ENCODE measurements at places on chromosomes 4 and X. TPM values are rescaled to one million over a fixed set of nuclear protein-coding genes. Genes with fewer than 3 reads are reported as not detected.
A peak's percentile ranks its signal among the peaks of the same experiment; 100 is the strongest.

DCAF4L1 gene
- not detected for total RNA-seq

HELQ gene
- total RNA-seq: 10.2 TPM

GRCh38 chrX:153411255-153411987 lies at the start of gene ZFP92:
TSS of gene ZFP92 (plus strand) at chrX:153411472. CDS start at chrX:153418323, 6,851 bp downstream.
- no peak within 1 kb of the TSS for H3K4me3 ChIP-seq
- peak within 1 kb of the TSS; percentile 67 for H3K27ac ChIP-seq
- H3K27me3 ChIP-seq: peaks cover 2% of the 10 kb centered on the region
- no peaks in the 10 kb centered on the region for H3K36me3 ChIP-seq
- DNase-seq: no peak

- no peak overlapping the region for H3K4me3 ChIP-seq
- no peaks in the 10 kb centered on the region for H3K36me3 ChIP-seq
- DNase-seq: peak; percentile 3
- H3K27ac ChIP-seq: no peak overlapping the region
- no peaks in the 10 kb centered on the region for H3K4me1 ChIP-seq
Measured at GRCh38 chr4:136599890-136600289, 932.4 kb downstream of the PCDH18 start.

DNA sequence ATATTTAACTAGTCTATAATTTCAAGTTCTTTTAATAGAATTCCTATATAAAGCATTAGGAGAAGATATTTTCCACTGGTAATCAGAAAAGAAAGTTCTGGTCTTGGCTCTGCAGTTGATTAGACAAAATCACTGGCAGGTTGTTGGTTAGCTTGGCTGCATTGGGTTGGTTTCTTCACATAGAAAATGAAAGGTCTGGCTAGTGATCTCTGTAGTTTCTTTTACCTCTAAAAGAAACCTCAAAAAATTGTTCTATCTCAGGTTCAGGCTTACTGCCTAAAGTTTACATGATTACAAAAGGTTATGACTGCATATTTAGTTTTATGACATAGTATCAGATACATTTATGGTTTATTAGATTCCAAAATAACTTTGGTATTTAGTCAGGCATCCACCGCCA lies 95.8 kb upstream of the NAP1L5 start:
- no peaks in the 10 kb centered on the region for H3K27me3 ChIP-seq
- no peaks in the 10 kb centered on the region for H3K4me1 ChIP-seq
- H3K4me3 ChIP-seq: no peak overlapping the region

GRCh38 chr4:146059865-146060264 lies 115.7 kb upstream of the LSM6 start:
- H3K27ac ChIP-seq: no peak overlapping the region
- no peak for DNase-seq
- no peaks in the 10 kb centered on the region for H3K4me1 ChIP-seq
- no peaks in the 10 kb centered on the region for H3K36me3 ChIP-seq

DNA sequence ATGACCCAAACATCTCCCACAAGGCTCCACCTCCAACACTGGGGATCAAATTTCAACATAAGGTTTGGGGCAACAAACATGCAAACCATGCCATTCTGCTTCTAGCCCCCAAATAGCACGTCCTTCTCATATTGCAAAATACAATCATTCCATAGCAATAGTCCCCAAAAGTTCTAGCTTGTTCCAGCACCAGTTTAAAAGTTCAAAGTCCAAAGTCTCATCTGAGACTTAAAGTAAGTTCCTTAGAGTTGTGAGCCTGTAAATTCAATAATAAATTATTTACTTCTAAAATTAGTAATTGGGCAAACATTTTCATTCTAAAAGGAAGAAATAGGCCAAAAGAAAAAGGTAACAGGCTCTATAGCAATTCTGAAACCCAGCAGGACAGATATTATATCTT lies 8.9 kb upstream of the TASL start:
- H3K4me1 ChIP-seq: peaks cover 14% of the 10 kb centered on the region
- no peaks in the 10 kb centered on the region for H3K36me3 ChIP-seq
- no peak overlapping the region for H3K4me3 ChIP-seq

DNA sequence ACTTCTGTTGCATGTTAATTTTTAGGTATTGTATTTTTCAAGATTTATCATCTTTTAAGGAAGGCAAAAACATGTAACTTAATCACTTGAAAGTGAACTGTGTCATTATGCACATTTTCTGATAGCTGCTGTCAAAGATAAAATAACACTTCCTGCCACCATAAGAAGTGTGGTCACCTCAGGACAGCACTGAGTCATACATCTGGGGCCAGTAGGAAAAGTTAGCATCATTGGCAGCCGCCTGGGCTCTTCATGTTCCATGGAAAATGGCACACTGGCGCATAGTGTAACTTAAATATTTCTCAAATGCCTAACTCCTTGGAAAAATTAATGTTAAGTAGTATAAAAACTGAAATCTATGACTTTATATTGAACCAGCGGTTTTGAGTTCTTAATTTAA lies 24.2 kb downstream of the CNKSR2 start:
- H3K27ac ChIP-seq: no peak overlapping the region
- H3K4me3 ChIP-seq: no peak overlapping the region
- no peaks in the 10 kb centered on the region for H3K27me3 ChIP-seq

- H3K4me1 ChIP-seq: peaks cover 10% of the 10 kb centered on the region
- no peak overlapping the region for H3K4me3 ChIP-seq
- H3K27ac ChIP-seq: no peak overlapping the region
- H3K27me3 ChIP-seq: no peaks in the 10 kb centered on the region
- H3K36me3 ChIP-seq: no peaks in the 10 kb centered on the region
- DNase-seq: peak; percentile 2
Measured at GRCh38 chr4:90215286-90215685, 88.1 kb downstream of the CCSER1 start.

All from HepG2 (cell line).